ENCODE measurements at places on chromosomes 1 and 21.

GRCh38 chr1:62235576-62235975, 40.9 kb downstream of the L1TD1 start:
- DNase-seq = no peak

- no peak for DNase-seq
These were observed 72.0 kb upstream of the CLDN14 start for GRCh38 chr21:36551731-36552433.

DNA sequence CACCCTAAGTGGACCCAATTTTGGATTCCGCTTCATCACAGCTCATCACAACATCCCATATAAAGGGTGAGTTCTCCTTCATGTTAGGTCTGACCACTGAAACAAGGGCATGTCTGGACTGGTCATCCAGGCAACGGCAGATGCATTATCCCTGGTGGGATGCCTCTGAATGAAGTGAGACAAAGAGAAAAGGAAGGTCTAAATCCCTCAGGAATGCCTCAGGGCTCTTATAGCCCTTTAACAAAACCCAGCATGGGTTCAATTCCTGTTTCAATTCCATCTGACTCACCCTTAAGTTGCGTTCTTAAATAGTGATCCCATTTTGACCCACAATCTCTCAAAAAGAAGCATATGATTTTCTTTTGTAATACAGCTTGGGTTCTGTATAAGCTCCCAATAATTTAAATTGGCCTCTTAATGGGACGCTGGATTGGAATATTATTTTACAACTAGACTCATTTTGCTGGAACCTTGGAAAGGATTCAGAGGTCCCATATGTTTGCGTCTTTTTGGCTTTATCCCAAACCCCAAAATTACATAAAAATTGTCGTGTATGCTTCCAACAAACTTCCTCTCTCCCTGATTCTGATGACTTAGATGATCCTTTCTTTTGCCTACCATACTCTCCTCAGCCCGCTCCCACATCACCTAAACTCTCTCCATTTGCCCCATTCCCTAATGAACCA, 287.4 kb upstream of the ZP4 start:
- no peak for DNase-seq

GRCh38 chr1:228867108-228867950, 132.1 kb downstream of the RHOU start:
- no peak for DNase-seq

DNA sequence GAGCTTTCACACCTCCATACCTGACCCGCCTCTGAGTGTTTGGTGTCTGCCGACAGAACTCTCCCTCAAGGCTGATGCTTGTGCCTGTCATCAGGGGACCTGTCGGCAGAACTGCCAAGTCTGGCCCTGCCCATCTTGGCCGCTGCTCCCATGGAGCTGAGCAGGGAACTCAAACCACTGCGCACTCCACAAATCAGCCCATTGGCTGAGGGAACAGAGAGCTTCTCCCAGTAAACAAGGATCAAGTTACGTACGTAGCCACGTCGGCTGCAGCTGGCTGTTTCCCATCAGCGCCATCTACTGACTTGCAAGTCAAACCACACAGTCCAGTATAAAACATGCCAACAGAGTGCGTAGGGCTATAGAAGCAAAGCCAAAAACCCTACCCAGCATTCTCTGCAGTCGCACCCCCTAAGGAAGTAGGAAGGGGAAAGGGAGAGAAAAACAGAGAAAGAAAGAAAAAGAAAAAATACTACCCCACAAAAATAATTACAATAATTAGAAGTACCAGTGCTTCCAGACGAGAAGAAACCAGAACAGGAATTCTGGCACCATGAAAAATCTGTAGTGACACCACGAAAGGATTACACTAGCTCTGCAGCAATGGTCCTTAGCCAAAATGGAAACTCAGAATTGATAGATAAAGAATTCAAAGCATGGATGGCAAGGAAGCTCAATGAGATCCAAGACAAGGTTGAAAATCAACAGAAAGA, 13.1 kb downstream of the KRTAP13-1 start:
- DNase-seq = no peak

All from left renal cortex interstitium (tissue), 4 donors.